ENCODE measurements at places on chromosomes 12 and 14.

GRCh38 chr14:76551906-76552305 is 176.0 kb downstream of the ESRRB start:
- DNase-seq = no peak

- DNase-seq = peak; percentile 55
These were observed 101.2 kb downstream of the EEA1 start for GRCh38 chr12:92827836-92828431.

DNA sequence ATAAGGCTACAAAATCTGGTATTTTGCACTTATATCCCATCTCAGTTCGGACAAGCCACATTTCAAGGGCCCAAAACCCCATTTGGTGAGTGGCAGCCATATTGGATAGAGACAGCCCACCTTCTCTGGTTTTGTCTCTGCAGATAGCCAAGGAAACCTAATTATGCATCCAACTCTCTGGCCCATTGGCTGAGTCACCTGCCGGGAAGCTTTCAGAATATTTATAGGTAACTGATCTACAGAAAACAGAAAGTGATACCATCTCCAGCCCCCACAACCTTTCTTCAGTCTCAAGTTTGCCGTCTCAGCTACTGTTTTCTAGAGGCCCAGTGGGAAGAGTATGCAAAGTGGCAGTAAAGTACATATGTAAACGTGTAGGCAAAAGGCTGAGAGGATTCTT is 33.7 kb upstream of the PPP1CC start:
- no peak for DNase-seq

GRCh38 chr14:90132821-90133570 is 71.2 kb downstream of the KCNK13 start:
- no peak for DNase-seq

GRCh38 chr12:32826807-32827412 is 69.7 kb downstream of the PKP2 start:
- no peak for DNase-seq

Data from lung (tissue), 17 donors.